Chondrocyte (in vitro differentiated cells): ENCODE measurements at places on chromosomes 2 and 18. TPM values are rescaled to one million over a fixed set of nuclear protein-coding genes. Genes with fewer than 3 reads are reported as not detected.

The PLGLB1 gene
- 1.1 to 1.8 TPM (median 1.4 TPM) in 3 replicates for total RNA-seq

The USP40 gene
- 29.4 to 38.2 TPM (median 33.1 TPM) in 3 replicates for total RNA-seq

The OXER1 gene
- 0.31 to 1.8 TPM (median 1.7 TPM) in 3 replicates for total RNA-seq

The ALLC gene
- not detected in 3 replicates for total RNA-seq

GRCh38 chr2:191013682-191013931 is 364 bp downstream of the STAT1 start:
- DNase-seq, result no peak

GRCh38 chr18:27602092-27602491 is 417.0 kb upstream of the CHST9 start:
- DNase-seq, result no peak

- no peak for DNase-seq
These were observed 72.0 kb upstream of the ZCCHC2 start for GRCh38 chr18:62450546-62451410.

DNA sequence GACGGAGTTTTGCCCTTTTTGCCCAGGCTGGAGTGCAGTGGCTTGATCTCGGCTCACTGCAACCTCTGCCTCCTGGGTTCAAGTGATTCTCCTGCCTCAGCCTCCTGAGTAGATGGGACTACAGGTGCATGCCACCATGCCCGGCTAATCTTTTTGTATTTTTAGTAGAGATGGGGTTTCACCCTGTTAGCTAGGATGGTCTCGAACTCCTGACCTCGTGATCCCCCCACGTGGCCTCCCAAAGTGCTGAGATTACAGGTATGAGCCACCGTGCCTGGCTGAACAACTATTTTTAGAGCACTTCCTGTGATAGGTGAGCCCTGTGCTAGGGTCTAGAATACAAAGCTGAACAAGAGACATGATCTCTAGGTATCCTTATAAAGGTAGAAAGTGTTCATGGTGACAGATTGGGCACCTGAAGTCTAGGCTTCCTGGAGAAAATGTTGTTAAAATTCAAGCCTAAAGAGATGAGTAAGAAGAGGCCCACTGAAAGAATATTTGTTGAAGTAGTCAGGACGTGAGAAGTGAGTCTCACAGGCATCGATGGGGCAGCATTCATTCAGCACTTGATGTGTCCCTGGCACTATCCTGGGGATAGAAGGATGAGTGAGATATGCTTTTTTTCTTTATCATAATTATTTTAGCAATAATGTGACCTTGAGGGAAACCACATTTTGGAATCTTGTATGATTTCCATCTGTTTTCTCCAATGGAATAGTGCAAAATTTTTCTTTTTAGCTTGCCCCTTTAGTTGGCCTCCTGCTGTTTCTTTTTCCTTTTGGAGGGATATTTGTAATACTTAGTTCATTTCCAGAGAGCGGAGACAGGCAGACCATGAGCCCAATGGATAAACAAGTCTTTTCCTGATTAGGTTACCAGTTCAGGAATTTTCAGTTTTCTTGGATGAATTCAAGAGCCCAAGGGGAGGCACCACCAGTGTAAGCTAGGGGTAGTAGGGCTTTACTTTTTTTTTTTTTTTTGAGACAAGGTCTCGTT is 5.1 kb downstream of the ZNF236 start:
- DNase-seq, result no peak

GRCh38 chr18:8658858-8659485 is 46.4 kb upstream of the MTCL1 start:
- no peak for DNase-seq

DNA sequence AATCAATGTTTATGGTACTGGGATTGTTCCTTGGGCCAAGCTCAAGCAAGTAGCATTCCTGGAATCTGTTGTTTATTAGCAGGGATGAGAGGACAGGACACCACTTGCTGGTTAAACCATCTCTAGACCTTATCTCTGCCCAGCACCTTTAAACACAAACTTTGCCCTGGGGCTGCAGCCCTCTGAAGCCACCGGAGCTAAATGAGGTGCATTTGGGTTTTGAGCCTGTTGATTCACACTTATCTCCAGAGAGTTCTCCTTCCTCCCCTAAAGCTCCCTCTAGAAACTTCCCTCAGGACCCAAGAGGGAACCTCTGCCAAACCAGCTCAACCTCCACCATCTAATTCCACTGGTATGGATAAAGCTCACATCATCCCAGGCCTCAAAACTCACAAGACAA is 94.8 kb upstream of the EPAS1 start:
- no peak for DNase-seq

DNA sequence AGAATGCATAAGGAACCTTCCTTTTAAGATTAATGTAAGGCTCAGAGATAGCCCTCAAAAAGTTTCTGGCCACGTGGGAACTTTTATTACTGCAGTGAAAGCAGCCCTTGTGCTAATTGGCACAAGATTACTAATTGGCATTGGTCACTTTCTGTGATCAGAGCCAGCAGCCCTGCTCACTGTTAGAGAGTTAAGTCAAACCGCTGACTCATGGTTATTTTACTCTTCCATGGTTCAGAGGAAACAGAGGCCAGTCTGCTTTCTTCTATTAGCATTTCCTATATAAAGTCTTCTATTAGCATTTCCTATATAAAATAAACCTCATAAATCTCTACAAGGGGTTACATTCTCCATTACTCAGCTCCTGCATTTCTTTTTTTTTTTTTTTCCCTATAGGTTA is 1.5 kb upstream of the SLC35G4 start:
- DNase-seq, result no peak

DNA sequence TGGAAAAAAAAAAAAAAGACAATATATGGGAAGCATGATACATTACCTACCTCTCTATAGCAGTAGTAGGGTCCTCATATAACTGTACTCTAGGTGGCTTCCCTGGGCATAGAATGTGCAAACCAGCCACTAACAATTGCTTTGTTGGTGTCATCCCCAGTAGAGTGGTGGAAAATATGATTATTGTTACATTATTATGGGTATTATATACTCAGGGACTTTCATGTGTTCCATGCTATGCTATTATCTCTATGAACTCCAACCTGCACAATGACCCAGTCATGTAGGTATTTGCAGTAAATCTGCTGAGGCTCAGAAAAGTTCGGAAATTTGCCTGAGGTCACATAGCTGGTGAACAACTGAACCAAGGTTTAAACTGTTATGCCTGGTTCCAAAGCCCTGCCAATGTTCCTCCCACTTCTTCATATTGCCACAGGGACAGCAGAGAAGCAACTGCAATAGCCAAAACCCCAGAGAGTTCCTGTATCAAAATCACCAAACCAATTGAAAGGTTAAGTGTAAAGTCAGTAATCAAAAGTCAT is 52.6 kb upstream of the MAP4K4 start:
- DNase-seq, result no peak

GRCh38 chr2:49972699-49973098 is 818.4 kb upstream of the FSHR start:
- no peak for DNase-seq

DNA sequence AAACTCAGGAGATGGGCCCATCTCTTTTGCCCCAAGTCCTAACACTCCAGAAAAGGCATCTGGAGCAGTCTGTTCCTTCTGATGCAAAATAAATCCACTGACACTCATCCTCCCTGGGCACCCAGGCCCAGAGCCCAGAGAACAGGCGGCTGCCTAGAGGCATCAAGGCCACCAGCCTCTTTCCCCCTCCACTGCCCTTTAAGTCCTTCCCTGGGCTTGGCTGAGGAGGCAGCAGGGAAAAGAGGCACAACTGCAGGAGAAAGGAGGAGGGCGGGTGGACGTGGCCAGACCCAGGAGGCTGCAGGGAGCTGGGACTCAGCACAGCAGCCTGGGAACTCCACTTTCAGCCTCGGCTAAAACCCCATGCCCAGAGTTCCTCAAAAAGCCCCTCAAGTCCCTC is 99.7 kb upstream of the ID2 start:
- DNase-seq, result peak; percentile 64

DNA sequence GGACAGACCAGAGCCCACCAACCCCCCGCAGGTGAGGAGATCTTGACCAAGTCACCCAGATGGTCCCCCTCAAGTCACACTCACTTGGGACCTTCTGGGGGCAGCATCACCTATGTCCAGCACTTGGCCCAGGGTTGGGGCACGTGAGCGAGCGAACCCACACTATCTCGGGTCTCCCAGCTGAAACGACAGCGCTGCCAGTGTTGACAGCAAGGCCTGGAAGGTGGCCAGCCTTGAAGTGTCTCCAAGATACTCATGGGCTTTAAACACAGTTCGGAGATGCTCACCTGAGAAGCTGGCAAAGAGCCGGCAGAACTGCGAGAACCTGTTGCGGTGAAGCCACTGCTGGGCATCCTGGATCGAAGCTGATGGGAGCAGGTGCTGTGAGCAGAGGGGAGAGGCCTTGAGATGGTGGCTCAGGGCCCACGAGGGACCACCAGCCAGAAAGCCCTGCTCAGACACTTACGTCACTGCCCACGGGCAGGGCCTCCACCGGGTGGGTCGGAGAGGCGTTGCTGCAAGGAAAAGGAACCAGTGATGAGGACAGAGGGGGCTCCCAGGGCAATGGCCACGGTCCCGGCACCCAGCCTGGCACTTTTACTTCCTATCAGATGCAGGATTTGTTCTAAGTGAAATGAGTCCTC is 47.5 kb downstream of the TFCP2L1 start:
- peak; percentile 73 for DNase-seq

DNA sequence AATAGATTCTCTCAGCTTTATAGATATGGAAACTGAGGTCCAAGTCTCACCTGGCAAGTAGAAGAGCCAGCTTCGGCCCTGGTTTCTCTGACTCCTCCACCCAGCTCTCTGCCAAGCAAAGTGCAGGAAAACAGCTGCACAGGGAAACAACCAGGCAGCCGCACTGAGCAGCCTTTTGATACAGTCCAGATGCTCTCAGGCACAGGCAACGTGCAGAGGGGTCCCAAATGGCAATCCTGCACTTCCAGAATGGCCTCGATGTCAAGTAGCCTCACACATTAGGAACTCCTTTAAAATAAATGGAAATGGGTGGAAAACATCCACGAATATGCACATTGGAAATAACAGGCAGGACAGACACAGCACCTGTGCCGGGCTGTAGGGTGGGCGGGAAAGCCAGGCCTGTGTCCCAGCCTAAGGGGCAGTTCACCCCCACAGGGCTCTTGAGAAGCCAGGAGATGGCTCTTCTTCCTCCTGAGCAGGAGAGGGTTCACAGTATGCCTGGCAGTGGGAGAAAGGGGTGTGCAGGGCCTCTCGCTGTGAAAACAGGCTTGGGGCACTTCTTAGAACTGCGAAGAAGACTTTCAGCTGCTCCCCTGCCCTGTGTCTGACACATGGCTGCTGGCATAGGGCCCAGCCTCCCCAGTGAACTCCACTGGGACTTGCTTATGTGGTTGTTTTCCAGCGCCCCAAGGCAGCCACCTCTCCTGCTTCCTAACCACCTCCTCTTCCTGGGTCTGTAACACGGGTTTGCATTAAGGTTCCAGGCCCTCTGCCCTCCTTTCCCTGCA is 63.9 kb upstream of the TUBA3E start:
- no peak for DNase-seq

DNA sequence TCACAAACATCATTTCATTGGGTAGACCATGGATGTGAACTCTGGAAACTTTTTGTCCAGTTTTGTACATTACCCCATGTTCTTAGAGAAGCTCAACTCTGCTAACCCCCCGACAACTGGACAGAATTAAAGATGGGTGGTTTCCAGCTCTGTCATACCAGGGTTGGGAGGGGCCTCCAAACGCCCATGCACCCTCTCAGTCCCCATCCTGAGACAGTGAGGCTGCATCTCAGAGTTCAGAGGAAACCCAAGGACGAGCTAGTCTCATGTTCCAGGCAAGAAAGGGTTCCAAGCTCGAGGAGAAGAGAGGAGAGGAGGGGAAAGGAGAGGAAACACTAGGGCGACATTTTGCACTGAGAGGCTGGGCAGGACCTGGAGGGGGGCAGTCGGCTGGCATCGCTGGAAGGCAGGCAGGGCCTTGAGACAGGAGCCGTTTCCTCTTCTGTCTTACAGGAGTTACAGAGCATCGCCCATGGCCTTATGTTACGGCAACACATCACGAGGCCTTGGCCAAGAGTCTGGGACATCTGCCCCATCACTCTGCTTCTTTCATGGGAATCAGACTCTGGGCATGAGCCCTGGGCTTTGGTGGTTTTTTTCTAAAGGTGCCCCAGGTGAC is 16.4 kb downstream of the MAL start:
- peak; percentile 66 for DNase-seq

GRCh38 chr2:231939022-231939421 is 12.8 kb upstream of the NPPC start:
- no peak for DNase-seq

- DNase-seq, result no peak
These were observed 9.8 kb downstream of the WDR43 start for GRCh38 chr2:28904295-28904694.

DNA sequence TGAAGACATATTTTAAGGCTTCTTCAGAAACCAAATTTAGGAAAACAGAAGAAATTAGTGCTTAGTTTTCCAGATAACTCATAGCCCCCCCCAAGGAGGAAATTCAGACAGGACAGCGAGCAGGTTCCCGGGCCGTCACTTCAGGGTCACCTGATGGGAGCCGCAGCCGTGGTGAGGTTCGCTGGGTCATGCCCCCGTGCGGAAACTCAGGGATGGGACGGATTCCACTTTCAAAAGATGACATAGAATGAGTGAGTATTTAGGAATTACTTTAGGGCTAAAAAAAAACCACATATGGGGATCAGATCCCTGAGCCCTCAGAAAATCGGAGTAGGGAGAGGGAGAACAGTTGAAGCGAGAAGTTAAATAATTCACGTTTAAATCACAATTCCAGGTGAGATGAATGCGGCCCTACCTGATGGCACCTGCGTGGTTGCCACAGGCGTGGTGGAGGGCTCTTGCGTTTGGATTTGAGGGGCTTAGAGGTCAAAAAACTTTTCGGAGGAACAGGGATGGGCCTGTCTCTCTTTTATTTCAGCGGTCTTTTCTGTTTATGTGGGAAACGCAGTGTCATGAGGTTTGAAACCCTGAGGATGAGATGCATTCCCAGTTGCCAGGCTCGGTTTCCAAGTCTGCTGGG is 114.4 kb downstream of the NFATC1 start:
- peak; percentile 26 for DNase-seq

DNA sequence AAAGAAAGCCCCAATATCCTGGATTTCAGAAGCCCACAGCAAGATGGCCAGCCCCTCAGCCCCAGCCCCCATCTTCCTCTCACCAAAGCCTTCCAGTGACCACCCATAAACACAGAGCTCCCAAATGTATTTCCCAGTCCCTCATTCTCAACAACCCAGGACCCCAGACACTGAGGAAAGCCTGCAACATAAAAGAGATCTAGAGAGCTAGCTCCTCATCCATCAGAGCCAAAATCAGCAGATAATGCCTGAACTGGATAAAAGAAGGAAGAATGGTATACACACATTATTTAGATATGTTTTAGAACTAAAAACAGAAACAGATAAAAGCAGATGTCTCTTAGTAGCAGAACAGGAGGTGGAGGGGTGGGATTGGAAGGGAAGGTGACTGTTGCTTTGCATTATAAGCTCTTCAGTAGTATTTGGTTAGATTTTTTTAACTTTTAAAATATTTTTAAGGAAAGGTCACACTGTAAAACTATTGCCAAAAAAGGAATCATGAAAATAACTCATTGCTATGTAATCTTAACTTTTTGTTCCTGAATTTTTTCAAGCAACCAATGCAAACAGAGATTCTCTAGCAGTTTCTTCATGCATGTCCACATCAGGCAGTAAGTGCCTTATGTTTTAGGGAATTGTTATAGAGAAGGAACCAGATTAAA is 144.2 kb upstream of the PKDCC start:
- no peak for DNase-seq

GRCh38 chr18:21342372-21342771 is 100.3 kb downstream of the GREB1L start:
- DNase-seq, result no peak
